ENCODE measurements at places on chromosomes 7 and 10. TPM values are rescaled to one million over a fixed set of nuclear protein-coding genes. Genes with fewer than 3 reads are reported as not detected.

GRCh38 chr10:117476281-117476680 is 66.3 kb upstream of the EMX2 start:
- H3K27ac ChIP-seq = no peak overlapping the region
- H3K27me3 ChIP-seq = peaks cover 39% of the 10 kb centered on the region
- H3K4me3 ChIP-seq = no peak overlapping the region
- DNase-seq = no peak
- H3K36me3 ChIP-seq = no peaks in the 10 kb centered on the region

DNA sequence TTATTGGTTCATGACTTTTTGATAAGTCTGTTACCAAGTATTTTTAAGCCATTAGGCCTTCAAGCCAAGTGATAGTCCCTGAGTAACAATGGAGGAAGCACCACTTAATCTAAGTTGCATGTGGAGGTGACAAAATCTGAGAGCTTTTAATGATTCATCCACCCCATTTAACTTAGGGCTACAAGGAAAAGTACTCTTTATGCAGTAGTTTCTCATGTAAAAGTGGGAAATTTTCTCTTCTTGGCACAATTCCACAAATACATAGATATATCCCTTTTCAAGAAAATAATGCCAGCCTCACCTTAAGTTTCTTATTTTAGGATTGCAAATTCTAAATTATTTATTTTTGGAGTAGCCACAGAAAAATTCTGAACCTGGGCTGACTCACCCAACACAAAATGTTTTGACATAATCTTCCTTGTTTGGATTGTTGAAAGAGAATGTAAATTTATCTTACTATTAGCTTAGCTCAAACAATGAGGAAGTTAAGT is 85.7 kb downstream of the SUGCT start:
- H3K4me1 ChIP-seq = peaks cover 18% of the 10 kb centered on the region
- DNase-seq = no peak
- no peaks in the 10 kb centered on the region for H3K27me3 ChIP-seq
- H3K4me3 ChIP-seq = no peak overlapping the region

GRCh38 chr7:88132725-88133124 is 87.1 kb downstream of the SRI start:
- H3K4me1 ChIP-seq = peaks cover 18% of the 10 kb centered on the region
- H3K27ac ChIP-seq = no peak overlapping the region
- no peaks in the 10 kb centered on the region for H3K27me3 ChIP-seq

DNA sequence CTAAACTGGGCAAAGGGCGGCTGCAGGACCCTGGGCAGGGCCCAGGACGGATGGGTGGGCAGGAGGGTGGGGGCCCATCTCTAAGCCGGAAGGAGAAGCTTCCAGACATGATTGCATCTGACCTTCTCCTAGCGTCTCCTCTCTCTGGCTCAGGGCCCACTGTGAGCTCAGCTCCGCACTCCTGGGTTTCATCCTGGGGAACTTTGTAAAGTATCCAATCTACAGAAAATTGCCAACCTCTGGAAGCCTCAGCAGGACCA is 8.8 kb upstream of the RET start:
- DNase-seq = no peak
- no peak overlapping the region for H3K27ac ChIP-seq
- H3K27me3 ChIP-seq = peaks cover 68% of the 10 kb centered on the region
- no peak overlapping the region for H3K4me3 ChIP-seq

DNA sequence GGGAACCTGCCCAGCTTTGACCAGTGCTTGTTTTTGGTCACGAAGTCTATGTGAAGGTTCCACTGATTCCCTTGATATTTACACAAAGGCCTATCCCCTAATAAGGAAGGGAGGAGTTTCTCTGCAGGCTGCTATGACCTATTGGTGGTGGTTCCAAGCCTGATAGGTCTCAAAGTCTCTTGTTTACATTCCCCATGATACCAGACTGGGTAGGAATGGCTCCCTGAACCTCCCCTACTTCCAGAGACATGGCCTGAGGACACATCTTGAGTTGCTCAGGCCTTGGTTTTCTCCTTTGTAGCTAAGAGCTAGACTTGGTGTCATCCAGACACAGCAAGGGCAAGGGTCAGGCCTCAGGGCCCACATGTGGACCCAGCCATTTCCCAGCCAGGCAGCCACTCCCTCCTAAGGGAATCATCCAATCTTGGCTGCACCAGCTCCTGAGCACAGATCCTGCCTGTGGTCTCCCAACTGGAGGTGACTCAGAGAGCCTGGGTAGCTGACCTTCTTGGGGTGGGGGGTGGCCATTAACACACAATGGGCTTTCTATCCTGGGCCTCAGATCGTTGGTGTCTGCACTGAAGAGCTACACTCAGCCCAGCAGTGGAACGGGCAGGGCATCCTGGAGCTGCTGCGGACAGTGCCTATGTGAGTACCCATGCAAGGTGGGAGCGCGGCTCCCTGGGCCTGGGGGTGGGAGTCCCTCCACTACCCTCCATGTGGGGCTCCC is 51.0 kb upstream of the TRIM8 start:
- no peak overlapping the region for H3K27ac ChIP-seq
- H3K27me3 ChIP-seq = no peaks in the 10 kb centered on the region
- no peak for DNase-seq
- H3K36me3 ChIP-seq = no peaks in the 10 kb centered on the region
- no peaks in the 10 kb centered on the region for H3K4me1 ChIP-seq

Gene MMD2
- total RNA-seq = not detected

GRCh38 chr7:111997546-111997945 is 208.7 kb downstream of the DOCK4 start:
- DNase-seq = no peak
- no peaks in the 10 kb centered on the region for H3K27me3 ChIP-seq
- no peak overlapping the region for H3K4me3 ChIP-seq
- no peaks in the 10 kb centered on the region for H3K36me3 ChIP-seq
- H3K4me1 ChIP-seq = no peaks in the 10 kb centered on the region

DNA sequence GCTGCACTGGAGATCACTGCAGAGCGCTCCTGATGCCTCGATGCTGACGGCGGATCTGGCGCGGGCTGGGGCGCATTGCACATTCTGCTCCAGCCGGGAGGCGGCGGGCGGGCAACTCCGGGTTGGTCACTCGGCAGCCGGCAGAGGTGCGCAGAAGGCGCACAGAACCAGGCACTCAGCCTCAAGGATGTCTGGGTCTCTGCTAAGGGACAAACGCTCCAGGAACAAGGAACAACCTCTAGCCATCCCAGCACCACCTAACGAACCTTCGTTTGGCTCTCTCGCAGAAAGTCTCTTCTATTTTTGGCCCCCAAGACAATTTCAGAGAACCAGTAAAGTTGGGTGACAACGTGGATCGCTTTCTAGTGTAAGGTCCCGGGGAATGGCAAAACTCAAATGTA is 254.6 kb downstream of the OTUD1 start:
- DNase-seq = peak; percentile 25
- H3K4me1 ChIP-seq = peaks cover 8% of the 10 kb centered on the region
- no peak overlapping the region for H3K27ac ChIP-seq
- H3K27me3 ChIP-seq = peaks cover 88% of the 10 kb centered on the region
- H3K36me3 ChIP-seq = no peaks in the 10 kb centered on the region

Gene DRGX
- total RNA-seq = not detected

GRCh38 chr7:121406461-121406860 is 10.4 kb upstream of the FAM3C start:
- no peaks in the 10 kb centered on the region for H3K27me3 ChIP-seq
- H3K36me3 ChIP-seq = no peaks in the 10 kb centered on the region
- H3K4me3 ChIP-seq = no peak overlapping the region
- DNase-seq = no peak
- peaks cover 16% of the 10 kb centered on the region for H3K4me1 ChIP-seq

DNA sequence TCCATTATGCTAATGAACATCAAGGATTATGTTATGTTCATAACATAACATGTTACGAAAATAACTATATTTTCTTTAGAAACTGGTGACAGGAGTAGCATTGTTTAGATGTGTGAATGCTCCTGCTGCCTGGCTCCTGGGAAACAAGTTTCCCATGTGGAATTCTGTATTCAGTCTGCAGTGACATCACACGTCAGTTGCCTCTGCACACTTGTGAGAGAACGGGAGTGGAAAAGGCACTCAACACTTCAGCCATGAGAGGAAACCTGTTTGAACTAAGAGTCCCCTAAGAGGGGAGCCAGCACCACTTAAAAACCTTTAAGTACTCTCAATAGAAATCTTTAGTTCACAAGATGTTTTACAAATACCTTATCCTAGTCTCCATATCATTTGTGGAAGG is 140.3 kb upstream of the FAM20C start:
- no peaks in the 10 kb centered on the region for H3K4me1 ChIP-seq
- no peak for DNase-seq
- H3K4me3 ChIP-seq = no peak overlapping the region

DNA sequence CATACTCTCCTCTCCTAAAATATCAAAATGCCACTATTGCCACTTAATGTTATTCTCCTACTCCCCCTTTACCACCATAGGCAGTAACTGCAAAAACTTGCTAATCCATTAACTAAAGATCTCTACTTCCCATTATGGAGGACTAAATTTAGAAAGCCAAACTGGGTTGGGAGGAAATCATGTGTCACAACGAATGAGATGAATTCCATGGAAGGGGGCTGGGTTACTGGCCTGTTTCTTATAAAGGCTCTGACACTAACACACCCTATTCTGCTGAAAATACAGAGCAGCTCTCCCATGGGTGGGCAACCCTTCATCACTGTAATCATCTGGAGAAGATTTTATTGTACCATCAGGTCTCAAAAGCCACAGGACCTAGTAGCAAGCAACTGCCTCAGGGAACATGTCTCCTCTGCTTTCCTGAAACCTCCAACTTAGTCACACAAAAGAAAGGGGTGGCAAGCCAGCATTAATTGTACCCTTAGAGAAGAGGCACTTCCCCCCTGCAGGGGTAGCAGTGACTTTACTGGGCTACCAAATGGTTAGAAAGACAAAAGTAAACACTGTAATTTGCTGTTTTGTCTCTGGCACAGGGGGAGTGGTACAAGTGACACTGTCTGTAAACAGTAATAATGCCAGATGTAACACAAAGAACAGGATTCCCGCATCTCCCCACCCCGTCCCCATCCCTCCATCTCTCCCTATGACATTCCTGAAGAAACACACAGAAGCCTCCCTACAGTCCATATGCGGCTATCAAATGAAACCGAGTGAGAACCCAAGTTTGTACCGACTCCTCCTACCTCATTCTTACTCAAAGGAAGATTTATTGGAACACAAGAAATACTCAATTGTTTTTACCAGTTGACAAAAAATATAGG is 81.6 kb downstream of the ARMH3 start:
- no peak overlapping the region for H3K4me3 ChIP-seq
- no peaks in the 10 kb centered on the region for H3K36me3 ChIP-seq
- no peaks in the 10 kb centered on the region for H3K27me3 ChIP-seq

Gene GALNT17
- total RNA-seq = not detected

- peaks cover 45% of the 10 kb centered on the region for H3K4me1 ChIP-seq
- DNase-seq = no peak
- no peak overlapping the region for H3K4me3 ChIP-seq
- no peaks in the 10 kb centered on the region for H3K36me3 ChIP-seq
- H3K27ac ChIP-seq = no peak overlapping the region
Measured at GRCh38 chr7:20229081-20229480, 11.9 kb upstream of the MACC1 start.

DNA sequence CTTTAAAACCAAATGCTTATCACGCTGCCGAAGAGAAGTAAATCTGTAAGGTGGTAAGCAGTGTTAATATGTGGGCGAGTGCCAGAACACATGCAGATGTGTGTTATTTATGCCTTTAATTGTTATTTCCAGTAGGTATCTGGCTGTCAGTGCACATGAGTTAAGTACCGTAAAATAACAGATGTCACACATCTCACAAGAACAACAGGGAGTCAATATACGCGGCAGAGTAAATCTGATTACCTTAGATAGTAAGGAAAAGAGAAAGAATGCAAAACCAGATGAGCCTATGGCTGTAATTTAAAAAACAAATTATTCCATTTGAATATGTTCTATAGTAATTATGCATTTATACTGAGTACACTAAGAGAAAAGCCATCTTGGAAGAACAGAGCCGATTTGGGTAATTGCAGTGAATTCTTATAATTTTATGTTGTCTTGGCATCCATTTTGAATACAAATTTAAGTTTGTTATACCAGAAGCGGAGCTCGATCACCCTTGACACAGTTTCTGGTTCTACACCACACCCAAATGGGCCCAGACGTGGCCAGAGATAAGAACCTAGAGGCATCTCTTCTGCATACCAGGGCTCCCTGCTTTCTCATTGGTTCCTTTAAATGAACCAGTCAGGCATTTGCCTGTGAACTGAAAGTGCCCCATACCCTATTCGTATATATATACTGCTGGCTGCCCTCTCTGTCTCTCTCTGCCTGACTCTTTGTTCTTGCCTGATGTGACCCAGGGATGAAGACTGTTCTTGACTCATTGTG is 34.8 kb downstream of the DNAJB9 start:
- no peak overlapping the region for H3K27ac ChIP-seq
- peaks cover 14% of the 10 kb centered on the region for H3K27me3 ChIP-seq
- H3K4me3 ChIP-seq = no peak overlapping the region
- H3K4me1 ChIP-seq = no peaks in the 10 kb centered on the region

Gene ABCB4
- total RNA-seq = not detected

DNA sequence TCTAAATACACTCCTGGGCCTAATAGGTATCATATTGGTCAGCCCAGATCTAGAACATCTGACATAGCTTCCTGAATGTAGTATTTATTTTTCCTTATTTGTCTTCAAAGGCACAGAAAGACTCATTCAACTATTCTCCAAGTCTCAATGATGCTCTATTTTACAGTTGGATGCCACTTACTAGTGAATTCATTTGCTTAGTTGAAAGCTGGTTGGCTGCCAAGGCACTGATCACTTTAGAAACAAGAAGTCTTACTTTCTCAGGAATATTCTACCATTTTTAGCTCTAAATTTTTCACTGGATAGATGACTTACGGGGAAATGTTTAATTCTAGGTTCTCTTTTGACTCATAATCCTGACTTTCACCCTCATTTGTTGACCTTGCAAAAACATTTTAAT is 863.4 kb downstream of the SORCS1 start:
- no peaks in the 10 kb centered on the region for H3K27me3 ChIP-seq
- H3K27ac ChIP-seq = no peak overlapping the region
- DNase-seq = no peak
- H3K36me3 ChIP-seq = no peaks in the 10 kb centered on the region
- no peaks in the 10 kb centered on the region for H3K4me1 ChIP-seq
